ENCODE measurements at places on chromosomes 6 and 20.
A peak's percentile ranks its signal among the peaks of the same experiment; 100 is the strongest.

GRCh38 chr6:37056439-37057127, 51.1 kb downstream of the FGD2 start:
- DNase-seq = no peak

DNA sequence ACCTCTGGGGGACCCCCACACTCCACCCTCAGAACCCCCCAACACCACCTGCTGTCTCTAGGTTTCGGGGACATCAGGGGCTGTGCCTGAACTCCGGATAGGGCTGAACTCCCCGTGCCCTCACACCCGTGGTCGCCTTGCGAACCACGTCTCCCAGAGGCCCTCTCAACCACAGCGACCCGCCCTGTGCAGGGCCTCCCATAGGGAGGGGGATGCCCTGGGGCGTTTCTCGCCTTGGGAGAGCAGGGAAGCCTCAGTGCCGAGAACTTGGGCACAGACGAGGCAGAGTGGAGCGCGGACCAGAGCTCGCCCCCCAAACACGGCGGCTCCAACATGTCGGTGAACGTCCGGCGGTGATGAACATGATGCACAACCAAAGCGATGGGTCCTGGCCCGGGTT, 6.8 kb downstream of the FRMD1 start:
- DNase-seq = no peak

DNA sequence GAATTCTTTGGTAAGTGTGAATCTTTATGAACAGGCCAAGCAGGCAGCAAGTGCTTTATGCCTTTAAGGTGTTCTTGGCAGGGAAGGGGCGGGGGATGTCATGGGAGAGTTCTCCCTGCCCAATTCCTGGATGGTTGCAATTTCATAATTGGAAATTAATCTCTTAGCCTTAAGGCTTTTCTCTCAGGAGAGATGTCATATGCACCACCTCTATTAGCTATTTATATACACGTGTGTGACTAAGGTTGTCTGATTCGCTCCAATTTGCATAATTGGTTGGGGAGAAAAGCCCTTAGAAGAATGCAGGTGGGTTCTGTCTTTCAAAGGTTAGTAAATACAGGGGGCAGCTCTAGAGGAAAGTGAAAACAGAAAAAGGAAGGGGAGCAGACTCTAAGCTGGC, 5.2 kb upstream of the ENPP5 start:
- no peak for DNase-seq

DNA sequence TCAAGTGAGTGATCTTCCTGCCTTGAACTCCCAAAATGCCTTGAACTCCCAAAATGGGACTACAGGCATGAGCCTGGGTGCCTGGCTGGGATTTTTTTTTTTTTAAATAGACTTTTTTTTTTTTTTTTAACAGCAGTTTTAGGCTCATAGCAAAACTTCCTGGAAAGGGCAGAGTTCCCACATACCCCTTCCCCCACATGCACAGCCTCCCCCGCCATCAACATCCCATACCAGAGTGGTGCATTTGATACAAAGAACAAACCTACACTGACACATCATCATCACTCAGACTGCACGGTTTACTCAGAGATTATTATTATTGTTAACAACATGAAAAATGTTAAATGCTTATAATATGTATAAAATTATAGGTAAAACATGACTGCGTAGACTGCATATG, 26.0 kb downstream of the UQCC1 start:
- DNase-seq = no peak

- DNase-seq = peak; percentile 10
Measured at GRCh38 chr6:7727086-7727945, 1.4 kb downstream of the BMP6 start.

DNA sequence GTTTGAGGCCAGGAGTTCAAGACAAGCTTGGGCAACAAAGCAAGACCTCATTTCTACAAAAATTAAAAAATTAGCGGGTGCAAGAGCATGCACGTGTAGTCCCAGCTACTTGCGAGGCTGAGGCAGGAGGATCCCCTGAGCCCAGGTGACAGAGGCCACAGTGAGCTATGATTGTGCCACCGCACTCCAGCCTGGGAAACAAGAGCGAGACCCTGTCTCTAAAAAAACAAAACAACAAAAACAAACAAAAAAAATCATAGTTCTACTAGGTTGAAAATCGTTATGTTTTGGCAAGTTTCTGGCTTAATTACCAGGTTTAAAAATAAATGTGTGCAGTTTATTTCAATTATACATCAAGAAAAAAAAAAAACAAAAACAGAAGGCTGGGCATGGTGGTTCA, 2.6 kb downstream of the EIF2S2 start:
- DNase-seq = no peak

DNA sequence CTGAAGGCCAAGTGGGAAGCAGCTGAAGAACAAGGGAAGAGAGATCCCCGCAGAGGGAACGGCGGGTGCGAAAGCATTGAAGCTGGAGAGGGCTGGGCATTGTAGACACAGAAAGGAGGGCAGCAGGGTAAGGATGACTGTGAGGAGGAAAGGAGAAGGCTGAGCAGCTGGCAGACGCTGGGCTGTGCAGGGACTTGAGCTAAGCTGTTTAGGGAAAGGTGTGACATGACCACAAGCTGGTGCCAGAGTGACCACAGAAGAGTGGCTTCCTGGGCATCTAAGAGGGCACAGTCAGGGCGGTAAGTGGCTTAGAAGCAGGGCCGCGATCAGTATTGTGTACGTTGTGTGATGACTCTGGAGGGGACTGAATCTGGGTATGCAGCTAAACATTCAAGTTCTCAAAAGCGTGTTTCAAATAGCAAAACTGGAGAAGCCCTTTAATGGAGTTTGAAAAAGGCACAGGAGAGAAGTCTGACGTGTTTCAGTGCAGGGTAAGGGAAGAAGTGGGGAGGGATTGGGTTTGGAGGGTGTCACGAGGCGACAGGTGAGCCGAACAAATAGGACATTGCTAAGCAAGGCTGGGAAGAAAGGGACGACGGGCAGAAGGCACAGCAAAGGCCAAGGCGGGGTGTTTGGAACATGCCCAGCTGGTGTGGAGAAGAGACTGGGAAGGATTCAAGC, 46.1 kb upstream of the ARFGEF2 start:
- no peak for DNase-seq

- no peak for DNase-seq
Measured at GRCh38 chr6:100924534-100925227, 43.6 kb upstream of the ASCC3 start.

DNA sequence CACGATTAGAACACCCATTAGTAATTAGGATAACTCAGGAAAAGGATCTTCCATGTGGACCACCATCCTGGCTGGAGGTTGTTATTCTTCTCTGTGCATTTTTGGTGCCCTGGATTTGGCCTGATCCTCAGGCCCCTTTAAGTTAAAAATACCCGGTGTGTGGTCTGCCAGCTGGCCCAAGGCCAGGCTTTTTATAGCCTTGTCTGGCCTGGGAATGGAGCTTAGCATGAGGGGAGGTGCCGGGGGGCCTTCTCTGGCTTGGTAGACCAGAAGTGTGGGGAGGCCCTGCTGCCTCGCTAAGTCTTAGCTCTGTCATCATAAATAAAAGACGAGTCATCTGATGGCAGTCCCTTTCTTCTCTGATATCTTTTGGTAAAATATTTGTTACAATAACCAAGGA, 71.4 kb downstream of the ARID1B start:
- no peak for DNase-seq

GRCh38 chr6:2920671-2921112, 17.6 kb upstream of the SERPINB9 start:
- DNase-seq = no peak

DNA sequence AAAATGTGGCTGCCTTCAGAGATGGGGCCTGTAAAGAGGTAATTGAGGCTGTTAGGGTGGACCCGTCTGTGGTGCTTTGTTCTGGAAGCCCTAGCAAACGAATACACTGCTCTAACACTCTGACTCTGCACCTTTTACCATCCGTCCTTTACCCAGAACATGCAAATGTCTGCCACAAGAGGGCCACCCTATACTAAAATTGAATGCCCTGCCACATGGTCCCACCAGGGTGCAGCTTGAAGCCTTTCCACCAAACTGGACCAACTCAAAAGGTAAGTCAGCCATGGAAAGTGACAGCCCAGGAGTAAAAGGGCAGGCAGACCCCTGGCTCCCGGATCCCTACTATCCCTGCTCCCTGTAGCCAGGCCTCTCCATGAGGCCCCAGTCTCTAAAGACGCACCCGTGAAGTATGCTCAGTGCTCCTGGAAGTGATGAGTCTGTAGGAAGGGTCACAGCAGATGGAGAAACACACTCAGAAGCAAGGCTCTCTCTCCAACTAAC, 5.8 kb upstream of the BFSP1 start:
- peak; percentile 38 for DNase-seq

GRCh38 chr20:39627765-39628164, 665.6 kb downstream of the DHX35 start:
- DNase-seq = no peak

DNA sequence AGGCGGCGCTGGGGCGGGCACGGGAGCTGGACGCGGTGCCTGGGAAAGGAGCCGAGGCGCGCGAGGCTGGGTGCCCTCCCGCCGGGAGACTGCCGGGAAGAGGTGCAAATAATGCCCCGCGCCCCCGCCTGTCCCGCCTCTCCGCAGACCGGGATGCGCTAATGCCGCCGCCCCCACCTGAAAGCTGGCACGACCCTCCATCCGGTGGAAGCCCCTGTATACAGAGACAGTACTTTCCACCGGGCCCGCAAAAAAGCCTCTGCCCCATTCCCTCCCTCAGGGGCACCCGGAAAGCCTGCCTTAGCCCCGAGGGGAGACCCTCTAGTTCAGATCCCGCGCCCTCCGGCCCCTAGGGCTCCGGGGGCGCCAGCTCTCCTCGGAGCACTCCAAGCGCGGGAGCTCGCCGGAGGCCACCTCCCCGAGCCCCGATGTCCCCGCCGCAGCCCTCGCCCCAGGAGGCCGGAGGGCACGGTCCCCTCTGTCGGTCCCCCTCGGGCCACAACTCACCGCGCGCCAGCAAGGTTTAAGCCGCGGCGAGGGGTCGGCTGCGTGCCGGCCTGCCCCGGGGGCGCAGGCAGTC, 1.2 kb downstream of the GRM4 start:
- no peak for DNase-seq

- DNase-seq = no peak
Measured at GRCh38 chr6:41200901-41201763, at the start of gene TREML2. TREML2 (minus strand) TSS chr6:41201149; CDS start chr6:41201008, 141 bp downstream.

DNA sequence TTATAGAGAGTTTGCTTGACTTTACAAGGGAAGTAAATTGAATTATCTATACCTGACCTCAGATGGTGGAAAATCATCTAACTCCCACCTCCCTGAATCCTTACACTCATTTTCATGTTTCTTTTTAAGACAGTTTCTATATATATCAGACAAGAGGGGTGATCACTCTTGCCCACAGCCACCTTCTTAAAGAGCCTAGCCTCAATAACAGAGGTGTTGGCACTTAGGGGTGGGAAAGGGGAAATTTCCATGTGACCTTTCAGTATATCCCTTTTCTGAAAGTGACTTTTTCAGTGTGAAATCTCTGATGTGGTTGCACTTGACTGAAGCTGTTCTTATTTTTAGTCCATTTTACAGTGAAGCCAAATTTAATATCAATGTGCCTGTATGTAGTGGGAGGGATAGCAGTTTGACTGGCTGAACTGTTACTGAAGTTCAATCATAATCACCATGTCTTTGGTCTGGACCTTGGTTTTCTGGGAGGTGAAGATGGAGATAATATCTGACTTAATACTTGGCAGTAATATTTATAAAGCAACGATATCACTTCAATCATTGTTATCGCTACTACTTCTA, 141.3 kb downstream of the MAP3K7 start:
- DNase-seq = no peak

DNA sequence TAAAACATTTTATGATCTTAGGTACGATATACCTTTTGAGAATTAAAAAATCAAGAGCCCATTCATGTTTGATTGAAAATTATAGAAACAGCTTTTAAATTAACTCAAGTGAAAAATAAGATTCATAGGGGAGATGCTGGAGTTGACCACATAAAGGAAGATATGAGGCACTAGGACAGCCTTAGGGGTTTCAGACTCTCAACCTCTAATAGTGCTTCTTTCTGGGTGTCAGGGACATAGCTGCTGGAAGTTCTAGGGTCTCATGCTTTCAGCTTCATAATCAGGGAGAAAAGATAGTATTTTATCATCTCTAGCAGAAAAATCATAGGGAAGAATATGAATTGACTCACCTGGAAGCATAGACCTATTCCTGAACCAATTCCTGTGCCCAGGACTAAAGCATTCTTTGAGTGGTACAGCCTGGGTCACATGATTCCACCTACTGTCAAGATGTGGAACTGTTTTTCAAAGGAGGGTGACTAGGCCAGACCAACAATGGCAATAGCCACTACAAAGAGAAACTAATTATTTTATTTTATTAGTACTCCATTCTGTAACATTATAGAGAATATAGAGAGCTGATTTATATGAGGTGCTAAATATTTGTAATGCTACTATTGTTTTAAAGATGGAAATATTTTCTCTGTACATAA, 27.8 kb upstream of the CENPW start:
- no peak for DNase-seq

GRCh38 chr20:37361336-37361735, 15.4 kb downstream of the SRC start:
- DNase-seq = no peak

DNA sequence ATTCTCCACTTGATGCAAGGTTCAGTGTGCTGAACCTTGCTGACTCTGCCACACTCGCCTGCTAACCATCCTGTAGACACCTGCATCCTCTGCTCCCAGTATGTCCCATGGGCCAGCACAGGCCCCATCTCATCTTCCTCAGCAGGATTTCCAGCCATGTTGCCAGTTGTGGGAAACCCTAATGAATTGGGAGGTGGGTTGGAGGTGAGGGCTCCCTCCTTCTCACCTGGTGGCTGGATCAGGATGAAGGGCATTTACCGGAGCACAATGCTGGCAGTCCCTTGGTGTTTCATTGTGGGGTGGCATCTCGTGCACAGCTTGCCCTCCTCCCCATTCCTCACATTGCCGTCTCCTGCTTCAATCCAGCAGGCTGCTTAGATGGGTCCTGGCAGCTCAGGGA, 204.3 kb upstream of the FOXQ1 start:
- no peak for DNase-seq

DNA sequence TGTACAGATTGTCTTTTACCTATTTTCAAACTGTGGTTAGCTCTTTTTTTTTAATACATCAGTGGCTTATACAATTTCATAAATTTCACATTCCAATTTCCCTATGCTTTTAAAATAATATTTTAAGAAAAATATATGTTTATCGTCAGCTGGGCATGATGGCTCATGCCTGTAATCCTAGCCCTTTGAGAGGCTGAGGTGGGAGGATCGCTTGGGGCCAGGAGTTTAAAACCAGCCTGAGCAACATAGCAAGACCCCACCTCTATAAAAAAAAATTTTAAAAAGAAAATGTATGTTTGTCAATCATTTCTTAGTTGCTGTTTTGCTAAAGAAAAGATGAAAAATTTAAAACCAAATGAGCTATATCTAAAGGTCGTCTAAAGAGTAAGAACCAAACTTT, 3.4 kb downstream of the GJA1 start:
- no peak for DNase-seq

DNA sequence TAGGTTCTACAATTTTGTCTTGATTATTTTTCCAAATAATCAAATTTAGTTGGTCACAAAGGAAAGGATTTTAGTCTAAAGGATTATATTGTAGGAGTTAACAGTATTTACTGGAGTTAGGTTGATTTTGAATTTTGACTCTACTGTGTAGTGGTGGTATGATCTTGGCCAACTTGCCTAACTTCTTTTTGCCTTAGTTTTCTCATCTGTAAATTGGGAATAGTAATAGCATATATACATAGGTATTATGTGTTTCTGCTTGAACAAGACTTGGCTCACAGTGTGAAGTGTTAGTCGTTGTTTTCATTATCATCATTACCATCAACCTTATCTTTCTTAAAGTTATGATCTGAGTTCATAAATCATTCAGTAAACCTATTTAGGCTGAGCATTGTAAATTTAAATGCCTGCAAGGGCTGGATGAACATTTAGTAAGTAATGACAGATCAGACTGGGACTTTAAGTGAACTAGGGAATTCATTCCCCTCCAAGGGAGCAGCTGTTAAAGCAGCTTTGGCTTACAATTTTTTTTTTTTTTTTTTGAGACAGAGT, 11.2 kb downstream of the ITCH start:
- DNase-seq = no peak

Data from T-helper 2 cell (primary cell).